ENCODE measurements at places on chromosomes 2 and 18. TPM values are rescaled to one million over a fixed set of nuclear protein-coding genes. Genes with fewer than 3 reads are reported as not detected.

- DNase-seq, result no peak
Observed at GRCh38 chr2:201950606-201951005, 83.0 kb upstream of the FZD7 start.

The SIX3 gene
- polyA plus RNA-seq, result not detected

DNA sequence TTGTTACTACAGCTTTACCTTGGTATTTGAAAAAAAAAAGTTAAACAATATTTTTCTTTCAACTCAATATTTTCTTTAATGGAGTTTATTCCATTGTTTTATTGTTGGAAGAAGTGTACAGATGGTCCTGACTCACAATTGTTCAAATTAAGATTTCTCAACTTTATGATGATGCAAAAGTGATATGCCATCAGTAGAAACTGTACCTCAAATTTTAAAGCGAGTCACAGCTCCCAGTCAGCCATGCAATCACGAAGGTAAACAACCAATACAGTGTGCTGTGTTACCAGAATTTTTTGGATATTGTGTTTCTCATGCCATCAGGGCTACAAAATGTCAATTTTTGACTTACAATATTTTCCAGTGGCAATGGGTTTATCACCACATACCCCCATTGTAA lies 54.0 kb upstream of the COL5A2 start:
- DNase-seq, result no peak

DNA sequence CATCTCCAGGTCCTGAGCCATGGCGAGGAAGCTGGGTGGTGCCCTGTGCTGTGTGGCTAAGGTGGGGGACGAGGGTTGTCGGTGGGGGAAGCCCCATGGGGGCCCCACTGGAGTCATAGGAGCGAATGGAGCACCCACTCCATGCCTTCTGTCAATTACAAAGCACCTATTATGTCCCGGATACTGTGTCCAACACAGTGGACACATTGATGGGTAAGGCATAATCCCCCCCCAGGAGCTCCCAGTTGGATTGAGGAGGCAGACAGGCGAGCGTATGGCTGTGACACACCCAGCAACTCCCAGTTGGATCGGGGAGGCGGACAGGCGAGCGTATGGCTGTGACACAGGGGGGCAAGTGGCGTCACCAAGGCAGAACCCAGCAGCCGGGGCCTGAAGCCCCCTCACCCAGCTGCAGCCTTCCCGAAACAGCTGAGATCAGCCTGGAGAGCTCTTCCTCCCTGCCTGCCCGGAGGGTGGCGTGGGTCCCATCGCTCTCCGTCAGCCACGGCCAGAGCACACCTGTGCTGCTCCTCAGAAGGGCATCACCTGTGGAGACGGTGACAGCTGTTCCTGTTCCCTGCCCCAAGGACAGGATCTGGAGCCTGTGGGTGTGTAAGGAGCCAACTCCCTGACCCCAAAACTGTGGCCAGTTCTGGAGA lies 69.6 kb downstream of the HPCAL1 start:
- DNase-seq, result no peak

DNA sequence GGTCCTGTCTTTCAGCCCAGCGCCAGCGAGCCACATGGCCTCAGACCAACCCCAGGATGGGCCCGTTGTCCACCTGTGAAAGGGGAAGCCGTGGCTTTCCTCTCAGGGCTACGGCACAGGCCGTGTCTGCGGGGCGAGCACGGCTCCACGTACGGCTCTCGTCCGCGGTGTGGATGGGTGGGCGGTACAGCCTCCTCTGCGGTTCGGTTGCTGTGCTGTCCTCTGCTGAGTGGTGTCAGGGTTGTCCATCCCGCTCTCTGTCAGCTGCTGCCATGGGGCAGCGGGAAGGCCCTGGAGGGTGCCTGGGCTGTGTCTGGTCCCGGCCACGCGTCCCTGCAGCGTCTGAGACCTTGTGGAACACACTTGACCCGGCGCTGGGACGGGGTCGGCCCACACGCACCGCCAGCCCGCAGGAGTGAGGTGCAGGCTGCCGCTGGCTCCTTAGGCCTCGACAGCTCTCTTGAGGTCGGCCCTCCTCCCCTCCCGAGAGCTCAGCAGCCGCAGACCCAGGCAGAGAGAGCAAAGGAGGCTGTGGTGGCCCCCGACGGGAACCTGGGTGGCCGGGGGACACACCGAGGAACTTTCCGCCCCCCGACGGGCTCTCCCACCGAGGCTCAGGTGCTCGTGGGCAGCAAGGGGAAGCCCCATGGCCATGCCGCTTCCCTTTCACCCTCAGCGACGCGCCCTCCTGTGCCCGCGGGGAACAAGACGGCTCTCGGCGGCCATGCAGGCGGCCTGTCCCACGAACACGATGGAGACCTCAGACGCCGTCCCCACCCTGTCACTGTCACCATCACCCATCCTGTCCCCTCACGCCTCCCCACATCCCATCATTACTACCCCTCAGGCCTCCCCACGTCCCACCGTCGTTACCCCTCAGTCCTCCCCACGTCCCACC lies 128.7 kb downstream of the NFATC1 start:
- no peak for DNase-seq

DNA sequence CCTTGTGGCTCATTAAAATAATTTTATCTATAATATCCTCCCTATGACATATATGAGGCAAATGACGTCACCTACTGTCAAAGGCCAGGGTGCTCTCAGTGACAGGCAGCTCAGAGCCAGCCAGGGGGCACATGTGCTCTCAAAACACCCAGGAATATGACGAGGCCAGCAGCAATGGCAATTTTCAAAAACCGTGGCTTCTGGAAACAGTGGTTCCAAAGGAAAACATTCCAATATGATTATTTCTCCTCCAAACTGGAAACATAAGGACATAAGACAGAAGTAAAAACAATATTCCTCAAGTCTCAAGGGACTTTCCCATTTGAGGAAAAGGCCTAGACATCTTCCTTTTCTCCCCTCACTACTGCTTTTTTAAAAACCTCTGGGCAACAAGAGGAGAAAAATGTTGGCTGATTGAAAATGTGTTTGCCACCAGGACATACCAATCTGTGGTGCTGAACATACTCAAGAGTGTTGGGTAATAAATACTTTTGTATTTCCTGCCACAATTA lies 40.8 kb downstream of the RNF152 start:
- no peak for DNase-seq

The TUBA3E gene
- not detected for polyA plus RNA-seq

The ASB18 gene
- polyA plus RNA-seq, result 14.5 TPM

- no peak for DNase-seq
Observed at GRCh38 chr2:23660237-23660636, 266.7 kb downstream of the ATAD2B start.

The FBXO15 gene
- 0.57 TPM for polyA plus RNA-seq

DNA sequence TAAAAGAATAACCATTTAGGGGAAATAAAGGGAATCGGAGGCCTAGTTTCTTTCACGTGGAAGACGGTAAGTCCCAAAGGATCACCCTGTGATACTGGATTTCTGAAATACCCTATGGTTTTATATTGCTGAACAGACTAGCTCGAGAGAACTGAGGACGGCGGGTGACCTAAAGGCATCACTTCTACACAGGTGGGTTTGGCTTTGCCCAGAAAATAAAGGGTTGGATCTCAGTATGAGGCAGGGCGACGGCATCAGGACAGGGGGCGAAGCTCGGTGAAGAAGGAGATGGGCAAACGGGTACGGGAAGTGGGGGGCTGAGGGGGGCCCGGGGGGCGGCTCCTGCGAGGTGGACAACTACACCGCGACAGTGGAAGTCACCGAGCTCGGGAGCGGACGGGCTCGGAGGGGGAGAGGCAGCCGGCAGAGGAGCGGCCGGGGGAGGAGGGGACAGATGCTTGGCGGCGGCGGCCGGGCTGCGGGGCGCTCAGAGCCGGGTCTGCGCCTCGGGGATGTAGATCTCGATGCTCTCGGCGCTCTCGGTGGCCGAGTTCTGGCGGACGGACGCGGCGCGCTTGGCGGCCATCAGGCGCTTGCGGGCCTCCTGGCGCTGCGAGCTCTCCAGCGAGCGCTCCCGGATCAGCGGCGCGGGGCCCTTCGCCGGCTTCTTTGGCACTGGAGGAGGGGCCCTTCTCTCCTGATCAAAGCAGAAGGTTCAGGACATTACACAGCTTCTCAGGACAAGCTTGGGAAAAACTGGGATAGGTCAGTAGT lies 48.9 kb downstream of the TGIF1 start:
- peak; percentile 42 for DNase-seq

The REG1B gene
- polyA plus RNA-seq, result not detected

GRCh38 chr2:85457877-85458316 lies 39.4 kb downstream of the SH2D6 start:
- DNase-seq, result no peak

GRCh38 chr2:60136913-60137312 lies 416.5 kb downstream of the BCL11A start:
- DNase-seq, result no peak

- DNase-seq, result no peak
Observed at GRCh38 chr2:180507028-180507427, 473.4 kb upstream of the UBE2E3 start.

- no peak for DNase-seq
Observed at GRCh38 chr2:197893403-197894177, 89.2 kb downstream of the PLCL1 start.

DNA sequence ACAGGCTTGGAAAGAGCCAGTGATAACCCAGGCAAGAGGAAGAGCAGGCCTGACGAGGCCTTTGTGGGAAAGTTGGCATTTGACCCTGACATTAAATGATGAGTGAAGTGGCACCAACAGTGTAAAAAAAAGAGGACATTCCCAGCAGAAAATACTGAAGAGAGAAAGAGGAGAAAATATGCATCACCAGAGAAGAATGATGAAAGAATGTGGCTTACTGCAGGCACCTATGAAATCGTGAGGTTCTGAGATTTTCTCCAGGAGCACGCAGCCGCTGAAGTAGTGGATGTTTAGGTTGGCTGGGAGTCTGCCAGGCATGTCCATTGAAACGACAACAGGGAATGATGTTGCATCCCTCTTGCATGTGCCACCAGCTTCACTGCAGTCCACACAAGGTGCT lies 13.8 kb downstream of the EHD3 start:
- DNase-seq, result no peak

The DNAJC27 gene
- polyA plus RNA-seq, result 8.1 TPM

The RNF144A gene
- 21.5 TPM for polyA plus RNA-seq

The CAPN14 gene
- 0.09 TPM for polyA plus RNA-seq

GRCh38 chr2:230957756-230958391 lies 32.8 kb upstream of the GPR55 start:
- DNase-seq, result no peak
